Mesothelial cell of epicardium (in vitro differentiated cells): ENCODE measurements at places on chromosomes 12 and 14. TPM values are rescaled to one million over a fixed set of nuclear protein-coding genes. Genes with fewer than 3 reads are reported as not detected.
A peak's percentile ranks its signal among the peaks of the same experiment; 100 is the strongest.

- H3K27me3 ChIP-seq = no peaks in the 10 kb centered on the region
- H3K4me3 ChIP-seq = no peak overlapping the region
- H3K27ac ChIP-seq = no peak overlapping the region
- DNase-seq = no peak
- peaks cover 21% of the 10 kb centered on the region for H3K36me3 ChIP-seq
- H3K4me1 ChIP-seq = no peaks in the 10 kb centered on the region
These were observed 12.5 kb downstream of the PRDM4 start for GRCh38 chr12:107748472-107748871.

GRCh38 chr14:70144046-70144445, 44.7 kb downstream of the SLC8A3 start:
- H3K36me3 ChIP-seq = no peaks in the 10 kb centered on the region
- peaks cover 71% of the 10 kb centered on the region for H3K27me3 ChIP-seq
- H3K27ac ChIP-seq = no peak overlapping the region
- no peak for DNase-seq

- no peak overlapping the region for H3K27ac ChIP-seq
- H3K27me3 ChIP-seq = peaks cover 16% of the 10 kb centered on the region
- no peak overlapping the region for H3K4me3 ChIP-seq
- DNase-seq = no peak
- no peaks in the 10 kb centered on the region for H3K4me1 ChIP-seq
These were observed 1098.7 kb downstream of the BCL11B start for GRCh38 chr14:98173305-98173704.

KRT6A gene
- 1.2 TPM in 1 of 3 replicates, not detected in the others for total RNA-seq

- no peak overlapping the region for H3K27ac ChIP-seq
- DNase-seq = no peak
- H3K4me3 ChIP-seq = no peak overlapping the region
These were observed 14.1 kb downstream of the IFT43 start for GRCh38 chr14:75999511-76000190.

- H3K27me3 ChIP-seq = peaks cover 34% of the 10 kb centered on the region
- no peaks in the 10 kb centered on the region for H3K4me1 ChIP-seq
- no peak overlapping the region for H3K4me3 ChIP-seq
- H3K36me3 ChIP-seq = no peaks in the 10 kb centered on the region
- H3K27ac ChIP-seq = no peak overlapping the region
These were observed 129.7 kb downstream of the GLT1D1 start for GRCh38 chr12:128982933-128983332.

- no peak for DNase-seq
- H3K27me3 ChIP-seq = peaks cover 2% of the 10 kb centered on the region
- no peak overlapping the region for H3K27ac ChIP-seq
- no peaks in the 10 kb centered on the region for H3K36me3 ChIP-seq
- peaks cover 11% of the 10 kb centered on the region for H3K4me1 ChIP-seq
These were observed 15.0 kb upstream of the MAPKAPK5 start for GRCh38 chr12:111826992-111827391.

GRCh38 chr12:107130830-107131611, 37.7 kb upstream of the CRY1 start:
- H3K4me3 ChIP-seq = no peak overlapping the region
- H3K27ac ChIP-seq = no peak overlapping the region
- H3K4me1 ChIP-seq = peaks cover 11% of the 10 kb centered on the region
- no peaks in the 10 kb centered on the region for H3K36me3 ChIP-seq

DNA sequence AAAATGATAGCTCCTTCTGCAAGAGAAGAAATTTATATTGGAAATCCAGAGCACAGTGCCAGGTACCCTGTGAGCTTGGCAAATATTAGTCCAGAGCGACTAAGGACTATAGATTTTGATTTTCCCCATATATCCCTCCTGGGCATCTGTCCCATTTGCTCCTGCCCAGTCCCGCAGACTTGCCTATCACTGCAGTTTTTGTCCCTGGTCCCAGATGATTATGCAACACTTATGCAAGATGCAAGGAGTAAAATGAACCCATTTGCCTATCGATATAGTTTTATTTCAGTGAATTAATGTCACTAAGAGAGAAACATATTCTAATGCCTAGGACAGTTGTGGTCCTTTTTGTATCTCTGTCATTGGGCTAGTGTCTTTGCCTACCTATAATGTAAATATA, 215.9 kb upstream of the BMP4 start:
- peaks cover 54% of the 10 kb centered on the region for H3K4me1 ChIP-seq
- H3K36me3 ChIP-seq = no peaks in the 10 kb centered on the region
- no peak overlapping the region for H3K27ac ChIP-seq
- DNase-seq = no peak
- H3K27me3 ChIP-seq = no peaks in the 10 kb centered on the region

DNA sequence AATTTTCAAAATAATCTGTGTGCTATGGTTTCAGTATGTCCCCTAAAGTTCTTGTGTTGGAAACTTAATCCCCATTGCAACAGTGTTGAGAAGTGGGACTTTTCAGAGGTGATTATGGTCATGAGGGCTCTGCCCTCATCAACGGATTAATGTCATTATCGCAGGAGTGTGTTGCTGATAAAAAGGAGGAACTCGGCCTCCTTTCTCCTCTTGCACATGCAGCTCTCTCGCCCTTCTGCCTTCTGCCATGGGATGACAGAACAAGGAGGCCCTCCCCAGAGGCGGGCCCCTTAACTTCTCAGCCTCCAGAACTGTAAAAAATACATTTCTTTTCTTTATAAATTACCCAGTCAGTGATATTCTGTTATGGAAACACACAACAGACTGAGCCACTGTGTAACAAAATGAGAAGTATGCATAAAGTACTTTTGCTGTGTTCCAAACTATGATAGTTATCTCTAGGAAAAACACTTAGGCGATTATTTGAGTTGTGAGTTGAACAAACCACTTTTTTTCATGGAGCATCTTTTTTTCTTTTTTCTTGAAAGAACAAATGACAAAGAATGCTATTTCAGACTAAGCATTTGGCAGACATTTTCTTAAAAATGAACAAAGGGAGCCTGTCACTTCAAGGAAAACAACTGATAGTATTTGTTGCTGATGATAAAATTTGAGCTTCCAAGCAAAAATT, 134.8 kb upstream of the FUT8 start:
- no peak overlapping the region for H3K4me3 ChIP-seq
- no peaks in the 10 kb centered on the region for H3K36me3 ChIP-seq
- no peak for DNase-seq
- H3K4me1 ChIP-seq = peaks cover 16% of the 10 kb centered on the region
- H3K27ac ChIP-seq = peak overlapping the region; percentile 76

DNA sequence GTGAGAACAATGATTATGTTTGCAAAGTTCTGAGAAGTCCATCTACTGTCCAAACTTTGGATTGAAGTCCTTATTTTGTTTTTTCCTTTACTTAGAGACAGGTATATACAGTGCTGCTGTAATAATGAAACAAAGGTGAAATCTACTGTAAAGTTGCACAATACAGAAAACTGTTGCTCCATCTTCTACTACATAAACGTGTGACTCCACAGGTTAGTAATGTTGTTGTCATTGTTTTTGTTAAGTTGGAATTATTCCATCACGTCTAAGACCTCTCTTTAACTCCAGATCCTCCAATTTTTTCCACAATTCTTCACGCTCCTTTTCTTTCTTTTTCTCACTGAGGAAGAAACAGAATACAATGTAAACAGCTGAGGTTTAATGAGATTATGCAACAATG, 57.0 kb upstream of the GPHB5 start:
- peaks cover 8% of the 10 kb centered on the region for H3K4me1 ChIP-seq
- no peak for DNase-seq
- no peaks in the 10 kb centered on the region for H3K27me3 ChIP-seq
- peaks cover 25% of the 10 kb centered on the region for H3K36me3 ChIP-seq
- no peak overlapping the region for H3K4me3 ChIP-seq
- H3K27ac ChIP-seq = no peak overlapping the region

GRCh38 chr14:100103250-100104005, 38.2 kb downstream of the EVL start:
- DNase-seq = no peak
- no peaks in the 10 kb centered on the region for H3K27me3 ChIP-seq
- H3K36me3 ChIP-seq = peaks cover 7% of the 10 kb centered on the region
- peak overlapping the region; percentile 23 for H3K27ac ChIP-seq

KRT2 gene
- total RNA-seq = not detected in 3 replicates

TSPAN19 gene
- total RNA-seq = 0.31 to 0.66 TPM (median 0.51 TPM) in 3 replicates

- no peaks in the 10 kb centered on the region for H3K27me3 ChIP-seq
- no peak overlapping the region for H3K27ac ChIP-seq
- H3K4me1 ChIP-seq = no peaks in the 10 kb centered on the region
- H3K4me3 ChIP-seq = no peak overlapping the region
- H3K36me3 ChIP-seq = no peaks in the 10 kb centered on the region
- DNase-seq = no peak
These were observed 52.0 kb downstream of the KLRG1 start for GRCh38 chr12:9041321-9041720.

- no peaks in the 10 kb centered on the region for H3K36me3 ChIP-seq
- peaks cover 9% of the 10 kb centered on the region for H3K4me1 ChIP-seq
- no peak overlapping the region for H3K4me3 ChIP-seq
- no peak overlapping the region for H3K27ac ChIP-seq
These were observed 30.8 kb upstream of the PPP1R13B start for GRCh38 chr14:103878180-103878579.

SMIM41 gene
- total RNA-seq = 0.16 TPM in 1 of 3 replicates, not detected in the others

DAO gene
- total RNA-seq = not detected in 3 replicates

NID2 gene
- 103 to 124 TPM (median 120 TPM) in 3 replicates for total RNA-seq

GRCh38 chr14:74834692-74835392, 41.1 kb downstream of the PROX2 start:
- DNase-seq = no peak
- no peak overlapping the region for H3K4me3 ChIP-seq
- peaks cover 9% of the 10 kb centered on the region for H3K4me1 ChIP-seq
- peaks cover 13% of the 10 kb centered on the region for H3K36me3 ChIP-seq
- no peaks in the 10 kb centered on the region for H3K27me3 ChIP-seq

- H3K27ac ChIP-seq = no peak overlapping the region
- no peaks in the 10 kb centered on the region for H3K27me3 ChIP-seq
- H3K4me3 ChIP-seq = no peak overlapping the region
- DNase-seq = no peak
These were observed 599.9 kb upstream of the MDGA2 start for GRCh38 chr14:48275301-48275700.

GRCh38 chr14:100065942-100066574, 836 bp downstream of the EVL start:
- H3K27ac ChIP-seq = peak overlapping the region; percentile 44
- no peak overlapping the region for H3K4me3 ChIP-seq
- no peaks in the 10 kb centered on the region for H3K36me3 ChIP-seq
- no peaks in the 10 kb centered on the region for H3K27me3 ChIP-seq

NELL2 gene
- total RNA-seq = 1.9 to 2.3 TPM (median 2.1 TPM) in 3 replicates

PTCSC3 gene
- total RNA-seq = not detected in 3 replicates

- H3K4me1 ChIP-seq = peaks cover 33% of the 10 kb centered on the region
- no peak for DNase-seq
- no peaks in the 10 kb centered on the region for H3K36me3 ChIP-seq
These were observed 58.6 kb upstream of the ARHGAP5 start for GRCh38 chr14:32018391-32019092.

GRCh38 chr12:57226588-57227314, 2.8 kb upstream of the SHMT2 start:
- peaks cover 3% of the 10 kb centered on the region for H3K36me3 ChIP-seq
- H3K27ac ChIP-seq = no peak overlapping the region
- no peak for DNase-seq
- H3K4me3 ChIP-seq = peak overlapping the region; percentile 51
- H3K27me3 ChIP-seq = peaks cover 61% of the 10 kb centered on the region

DNA sequence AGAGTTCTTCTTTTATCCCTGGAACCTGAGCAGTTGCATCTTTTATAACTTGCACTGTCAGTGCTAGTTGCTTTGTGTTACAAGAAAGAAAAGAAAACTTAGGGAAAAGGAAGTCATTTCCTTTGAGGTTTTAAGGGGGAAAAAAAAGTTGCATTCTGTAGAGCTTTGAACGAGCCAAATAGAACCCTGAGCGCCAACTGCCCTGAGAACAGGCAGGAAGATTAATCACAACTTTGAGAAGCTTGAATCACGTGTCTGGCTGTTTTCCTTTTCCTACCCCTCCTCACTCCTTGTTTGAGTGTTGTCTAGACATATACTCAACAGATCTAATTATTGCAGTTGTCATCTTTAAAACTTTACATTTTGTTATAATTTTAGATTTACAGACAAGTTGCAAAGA, 12.5 kb downstream of the PCNX1 start:
- H3K27me3 ChIP-seq = no peaks in the 10 kb centered on the region
- no peak for DNase-seq
- H3K36me3 ChIP-seq = peaks cover 15% of the 10 kb centered on the region
- peaks cover 23% of the 10 kb centered on the region for H3K4me1 ChIP-seq
- H3K4me3 ChIP-seq = no peak overlapping the region

SRGAP1 gene
- total RNA-seq = 9.6 to 9.7 TPM (median 9.7 TPM) in 3 replicates

GRCh38 chr12:11778713-11779685, 129.5 kb downstream of the ETV6 start:
- H3K27me3 ChIP-seq = no peaks in the 10 kb centered on the region
- no peaks in the 10 kb centered on the region for H3K36me3 ChIP-seq
- DNase-seq = no peak
- H3K4me1 ChIP-seq = peaks cover 38% of the 10 kb centered on the region
- H3K27ac ChIP-seq = peak overlapping the region; percentile 82

DNA sequence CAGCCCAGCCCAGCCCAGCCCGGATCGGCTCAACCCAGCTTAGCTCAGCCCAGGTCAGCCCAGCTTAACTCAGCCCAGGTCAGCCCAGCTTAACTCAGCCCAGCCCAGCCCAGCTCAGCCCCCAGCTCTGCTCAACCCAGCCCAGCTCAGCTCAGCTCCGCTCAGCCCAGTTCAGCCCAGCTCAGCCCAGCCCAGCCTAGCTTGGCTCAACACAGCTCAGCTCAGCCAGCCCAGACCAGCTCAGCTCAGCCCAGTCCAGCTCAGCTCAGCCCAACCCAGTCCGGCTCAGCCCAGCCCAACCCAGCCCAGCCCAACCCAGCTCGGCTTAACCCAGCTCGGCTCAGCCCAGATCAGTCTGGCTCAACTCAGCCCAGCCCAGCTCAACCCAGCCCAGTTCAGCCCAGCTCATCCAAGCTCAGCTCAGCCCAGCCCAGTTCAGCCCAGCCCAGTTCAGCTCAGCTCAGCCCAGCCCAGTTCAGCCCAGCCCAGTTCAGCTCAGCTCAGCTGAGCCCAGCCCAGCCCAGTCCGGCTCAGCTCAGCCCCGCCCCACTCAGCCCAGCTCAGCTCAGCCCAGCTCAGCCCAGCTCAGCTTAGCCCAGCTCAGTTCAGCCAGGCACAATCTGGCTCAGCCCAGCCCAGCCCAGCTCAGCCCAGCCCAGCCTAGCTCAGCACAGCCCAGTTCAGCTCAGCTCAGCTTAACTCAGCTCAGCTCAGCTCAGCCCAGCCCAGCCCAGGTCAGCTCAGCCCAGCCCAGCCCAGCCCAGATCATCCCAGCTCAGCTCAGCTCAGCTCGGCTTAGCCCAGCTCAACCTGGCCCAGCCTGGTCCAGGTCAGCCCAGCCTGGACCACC, 331.7 kb downstream of the TMEM121 start:
- no peak overlapping the region for H3K4me3 ChIP-seq
- H3K36me3 ChIP-seq = peaks cover 9% of the 10 kb centered on the region
- peak; percentile 19 for DNase-seq
- no peak overlapping the region for H3K27ac ChIP-seq

- no peaks in the 10 kb centered on the region for H3K36me3 ChIP-seq
- DNase-seq = no peak
- no peak overlapping the region for H3K4me3 ChIP-seq
- H3K27me3 ChIP-seq = peaks cover 31% of the 10 kb centered on the region
- H3K27ac ChIP-seq = no peak overlapping the region
These were observed 17.8 kb downstream of the NELL2 start for GRCh38 chr12:44858226-44858855.

WNT1 gene
- total RNA-seq = not detected in 3 replicates

GRCh38 chr14:20614038-20614840, 23.1 kb upstream of the RNASE12 start:
- peaks cover 9% of the 10 kb centered on the region for H3K4me1 ChIP-seq
- DNase-seq = no peak
- no peak overlapping the region for H3K27ac ChIP-seq
- no peaks in the 10 kb centered on the region for H3K36me3 ChIP-seq

- H3K27me3 ChIP-seq = no peaks in the 10 kb centered on the region
- H3K4me3 ChIP-seq = no peak overlapping the region
- H3K27ac ChIP-seq = no peak overlapping the region
These were observed 14.1 kb upstream of the LRP1-AS start for GRCh38 chr12:57161491-57161890.
